ENCODE measurements at places on chromosomes 1 and 21.
A peak's percentile ranks its signal among the peaks of the same experiment; 100 is the strongest.

DNA sequence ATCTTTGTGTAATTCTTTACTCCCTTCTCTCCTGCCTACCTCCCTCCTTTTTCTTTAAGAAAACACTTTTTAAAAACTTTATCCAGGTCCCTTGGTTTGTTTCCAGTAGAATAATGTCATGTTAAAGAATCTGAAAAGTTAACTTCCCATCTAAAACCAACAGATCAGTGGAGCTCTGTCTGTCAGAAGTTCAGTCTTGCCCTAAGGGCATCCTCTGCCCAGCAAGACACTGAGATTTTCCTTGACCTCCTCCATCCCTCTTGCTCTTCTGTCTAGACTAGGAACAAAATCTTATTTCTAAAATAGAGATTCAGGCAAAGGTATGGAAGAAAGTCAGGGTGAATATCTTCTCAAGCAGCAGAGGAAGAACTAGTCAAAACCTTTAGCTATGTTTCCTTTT is 5.7 kb upstream of the GNL2 start:
- DNase-seq, result no peak

GRCh38 chr1:81812712-81813111 is 12.0 kb downstream of the ADGRL2 start:
- DNase-seq, result peak; percentile 46

- no peak for DNase-seq
Observed at GRCh38 chr1:155970531-155971167, 7.7 kb downstream of the ARHGEF2 start.

- DNase-seq, result no peak
Observed at GRCh38 chr1:199751506-199751905, 276.0 kb upstream of the NR5A2 start.

DNA sequence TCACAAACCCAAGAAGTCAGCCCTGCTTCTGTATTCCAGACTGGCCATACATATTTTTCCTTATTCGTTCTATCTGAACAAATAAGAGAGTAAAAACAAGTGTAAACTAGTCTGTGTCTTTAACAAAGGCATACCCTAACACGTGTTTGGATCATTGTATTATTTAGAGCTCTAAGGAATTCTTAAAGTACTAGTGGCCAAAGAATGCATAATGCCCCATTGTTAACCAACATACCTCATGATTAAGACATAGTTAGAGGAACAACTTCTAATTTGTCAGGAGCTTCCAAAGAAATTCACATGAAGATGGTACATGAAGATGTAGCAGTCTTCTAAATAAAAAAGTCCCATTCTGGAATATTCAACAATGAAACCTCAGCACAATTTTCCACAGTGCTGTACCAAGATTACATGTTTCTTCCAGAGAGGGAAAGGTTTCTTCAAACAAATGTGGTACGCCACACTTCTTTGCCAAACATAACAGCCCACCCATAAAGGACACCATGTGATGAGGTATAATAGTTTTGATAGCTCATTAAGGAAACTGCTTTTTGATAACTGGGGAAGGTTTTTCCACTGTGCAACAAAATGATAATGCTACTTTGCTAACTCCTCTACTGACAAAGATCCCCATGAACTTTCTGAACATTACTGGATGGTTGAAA is 5.0 kb downstream of the PALMD start:
- peak; percentile 91 for DNase-seq

DNA sequence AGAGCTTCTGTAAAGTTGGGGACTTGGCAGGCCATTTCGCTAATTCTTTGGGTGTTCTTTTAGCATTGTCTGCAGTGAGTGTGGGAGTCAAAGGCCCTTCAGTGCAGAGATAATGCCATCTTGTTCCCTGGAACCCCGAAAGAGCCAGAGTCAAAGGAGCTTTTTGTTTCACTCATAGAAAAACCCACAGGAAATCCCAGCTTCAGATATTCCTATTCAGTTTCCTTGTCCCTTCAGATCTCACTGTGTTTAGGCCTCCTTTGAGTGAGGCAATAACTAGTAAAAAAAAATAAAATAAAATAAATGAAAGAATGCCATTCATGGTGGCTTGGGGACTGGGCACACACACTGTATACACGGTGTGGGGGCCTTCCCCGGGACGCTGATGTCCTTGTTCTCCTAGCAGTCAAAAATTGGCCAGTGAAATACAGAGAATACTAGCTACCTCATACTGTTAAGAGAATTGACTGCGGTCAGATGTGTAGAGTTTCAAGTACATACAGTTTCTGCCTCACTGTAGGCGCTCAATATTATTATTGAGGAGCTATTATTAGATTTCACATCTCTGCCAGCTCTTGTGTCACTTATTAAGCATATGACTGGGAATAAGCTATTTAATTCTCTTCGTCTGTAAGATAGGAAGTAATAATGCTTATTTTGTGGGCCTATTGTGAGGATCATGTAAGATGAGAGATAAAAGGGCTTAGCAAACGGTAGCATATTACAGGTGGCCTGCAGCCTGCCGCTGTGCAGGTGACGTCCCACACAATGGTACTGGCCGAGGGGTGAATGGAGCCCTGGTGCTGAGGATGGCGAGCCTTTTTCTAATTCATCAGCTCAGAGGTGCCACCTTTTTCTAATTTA is 16.7 kb downstream of the DISC1 start:
- no peak for DNase-seq

DNA sequence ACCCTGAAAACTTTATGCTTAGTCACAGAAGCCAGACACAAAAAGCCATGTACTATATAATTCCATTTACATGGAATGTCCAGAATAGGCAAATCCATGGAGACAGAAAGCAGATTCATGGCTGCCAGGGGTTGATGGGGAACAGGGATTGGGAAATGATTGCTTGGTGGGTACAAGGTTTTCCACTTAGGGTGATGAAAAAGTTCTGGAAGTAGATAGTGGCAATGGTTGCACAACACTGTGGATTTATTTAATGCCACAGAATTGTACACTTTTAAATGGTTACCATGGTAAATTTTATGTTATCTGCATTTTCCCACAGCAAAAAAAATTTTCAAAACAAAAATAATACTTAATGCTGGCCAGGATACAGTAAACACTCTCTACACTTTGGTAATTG is 40.6 kb downstream of the ENAH start:
- DNase-seq, result no peak

GRCh38 chr1:231611851-231612250 is 14.7 kb upstream of the DISC1 start:
- no peak for DNase-seq

GRCh38 chr1:57843760-57844159 is 419.9 kb upstream of the DAB1 start:
- peak; percentile 75 for DNase-seq
